ENCODE measurements at places on chromosomes 13 and 19.

DNA sequence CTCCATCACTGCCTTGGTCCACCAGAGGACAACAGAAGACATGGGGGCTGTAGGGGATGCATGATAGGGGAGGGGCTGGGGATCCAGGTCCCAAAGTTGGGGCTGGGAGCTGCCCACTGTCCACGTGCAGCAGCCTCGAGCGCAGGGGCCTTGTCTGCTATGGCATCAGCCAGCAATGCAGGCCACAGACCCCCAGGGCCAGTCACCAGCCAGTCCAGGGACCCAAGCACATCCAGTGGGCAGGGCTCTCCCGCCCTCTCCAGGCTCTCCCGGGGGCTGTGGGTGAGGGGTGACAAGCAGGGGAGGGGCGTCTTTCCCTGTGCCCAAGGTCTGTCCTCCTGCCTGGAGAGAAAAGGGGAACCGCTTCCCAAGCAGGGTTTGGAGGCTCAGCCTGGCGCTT lies 32.8 kb downstream of the PEPD start:
- DNase-seq = no peak

- no peak for DNase-seq
These were observed 156.6 kb downstream of the TM9SF2 start for GRCh38 chr13:99657848-99658260.

GRCh38 chr13:112725346-112726015 lies 35.6 kb downstream of the ATP11A start:
- no peak for DNase-seq

DNA sequence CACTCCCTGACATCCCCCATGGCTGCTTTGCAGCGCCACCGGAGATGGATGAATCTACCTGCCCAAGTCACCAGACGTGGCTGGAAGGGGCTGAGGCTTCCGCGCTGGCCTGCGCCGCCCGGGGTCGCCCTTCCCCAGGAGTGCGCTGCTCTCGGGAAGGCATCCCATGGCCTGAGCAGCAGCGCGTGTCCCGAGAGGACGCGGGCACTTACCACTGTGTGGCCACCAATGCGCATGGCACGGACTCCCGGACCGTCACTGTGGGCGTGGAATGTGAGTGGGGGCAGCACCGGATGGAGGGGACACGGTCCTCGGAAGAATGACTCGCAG lies 4.6 kb downstream of the ICAM5 start:
- DNase-seq = no peak

DNA sequence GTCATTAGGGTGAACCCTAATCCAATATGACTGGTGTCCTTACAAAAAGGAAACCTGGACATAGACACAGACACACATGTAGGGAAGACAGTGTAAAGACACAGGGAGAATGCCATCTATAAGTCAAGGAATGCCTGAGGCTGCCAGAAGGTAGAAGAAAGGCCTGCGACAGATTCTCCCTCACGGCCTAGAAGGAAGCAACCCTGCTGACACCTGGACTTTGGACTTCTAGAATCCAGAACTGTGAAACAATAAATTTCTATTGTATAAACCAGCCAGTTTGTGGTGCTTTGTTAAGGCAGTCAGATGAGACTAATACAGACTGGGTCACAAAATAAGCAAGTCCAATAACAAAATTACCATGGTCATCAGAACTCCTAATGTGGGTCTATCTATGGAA lies 120.4 kb downstream of the ENOX1 start:
- no peak for DNase-seq

GRCh38 chr19:6911523-6911922 lies 24.1 kb downstream of the ADGRE1 start:
- no peak for DNase-seq

- DNase-seq = no peak
These were observed 405 bp downstream of the ZNF446 start for GRCh38 chr19:58476498-58477015.
